SK-MEL-5 (cell line): ENCODE measurements at places on chromosomes 6 and 20. TPM values are rescaled to one million over a fixed set of nuclear protein-coding genes. Genes with fewer than 3 reads are reported as not detected.

Gene DNAH8
- total RNA-seq, result under 0.01 TPM in 1 of 2 replicates, not detected in the other

DNA sequence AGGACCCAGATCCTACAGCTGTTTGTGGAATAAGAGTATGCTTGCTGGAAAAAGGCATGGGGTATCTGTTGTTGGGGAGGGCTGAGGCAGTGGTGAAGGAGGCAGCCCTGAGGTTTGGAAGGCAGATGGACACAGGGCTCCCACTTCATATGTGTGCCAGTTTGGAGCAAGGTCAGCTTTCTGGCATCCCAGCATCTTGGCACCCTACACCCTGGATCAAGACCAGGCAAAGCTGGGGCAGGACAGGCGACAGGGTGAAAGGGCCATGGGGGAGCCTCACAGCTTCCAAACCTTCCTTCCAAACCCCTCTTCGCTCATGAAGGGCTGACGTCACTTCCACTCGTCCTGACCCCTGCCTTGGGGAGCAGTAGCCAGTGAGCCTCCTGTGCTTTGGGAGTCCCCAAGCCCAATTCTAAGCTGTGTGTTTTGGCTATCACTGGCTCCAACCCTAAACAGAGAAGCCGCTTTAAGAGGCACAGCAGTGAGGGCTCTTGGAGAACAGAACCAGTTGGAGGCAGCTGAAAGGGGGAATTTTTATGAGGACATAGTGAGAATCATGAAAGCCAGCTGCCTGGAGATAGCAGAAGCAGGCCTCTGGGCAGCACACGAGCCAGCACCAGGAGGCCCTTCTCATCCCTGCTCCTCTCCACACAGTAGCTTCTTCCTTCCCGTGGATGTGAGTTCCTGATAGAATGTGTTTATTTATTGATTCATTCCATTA is 448.6 kb upstream of the CDH4 start:
- DNase-seq, result no peak

GRCh38 chr6:6384520-6384919 is 64.1 kb upstream of the F13A1 start:
- DNase-seq, result no peak

DNA sequence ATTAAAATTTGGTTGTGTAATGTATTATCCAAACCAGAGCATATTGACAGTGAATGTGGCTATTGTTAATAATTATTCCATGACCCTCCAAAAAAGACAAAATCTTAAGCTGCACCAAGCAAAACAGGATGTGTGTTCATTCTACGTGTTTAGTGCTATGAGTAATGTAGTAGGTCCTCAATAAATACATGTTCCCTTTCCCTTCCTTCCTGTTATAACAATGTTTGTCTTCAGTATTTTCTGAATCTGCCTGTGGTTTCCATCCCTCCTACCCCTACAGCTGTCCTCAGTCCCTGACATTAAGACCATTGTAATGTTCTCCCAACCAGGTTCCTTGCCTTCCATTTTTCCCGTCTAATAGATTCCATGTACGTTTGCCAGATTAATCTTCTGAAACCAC is 163.8 kb downstream of the AIG1 start:
- no peak for DNase-seq

- no peak for DNase-seq
These were observed 5.8 kb upstream of the SRXN1 start for GRCh38 chr20:658731-659291.

DNA sequence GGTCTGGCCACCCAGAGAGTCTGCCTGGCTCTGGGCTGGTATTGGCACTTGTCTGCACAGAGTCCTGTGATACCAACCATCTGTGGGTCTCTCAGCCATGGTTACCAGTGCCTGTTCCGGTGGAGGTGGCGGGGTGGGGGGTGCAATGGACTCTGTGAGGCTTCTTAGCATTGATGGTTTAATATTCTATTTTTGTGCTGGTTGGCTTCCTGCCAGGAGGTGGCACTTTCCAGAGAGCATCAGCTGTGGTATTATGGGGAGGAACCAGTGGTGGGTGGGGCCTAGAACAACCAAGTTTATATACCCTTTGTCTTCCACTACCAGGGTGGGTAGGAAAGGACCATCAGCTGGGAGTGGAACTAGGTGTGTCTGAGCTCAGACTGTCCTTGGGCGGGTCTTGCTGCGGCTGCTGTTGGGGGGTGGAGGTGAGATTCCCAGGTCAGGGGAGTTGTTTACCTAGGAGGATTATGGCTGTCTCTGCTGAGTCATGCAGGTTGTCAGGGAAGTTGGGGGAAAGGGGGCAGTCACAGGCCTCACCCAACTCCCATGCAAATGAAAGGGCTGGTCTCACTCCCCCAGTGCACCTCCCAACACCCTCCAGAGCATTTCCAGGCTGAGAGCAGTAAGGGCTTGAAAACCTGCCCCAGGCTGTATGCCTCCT is 117.5 kb downstream of the FLRT3 start:
- DNase-seq, result no peak

- DNase-seq, result no peak
These were observed 31.2 kb downstream of the SPDEF start for GRCh38 chr6:34524971-34525370.
